ENCODE measurements at places on chromosomes 16 and 17.

GRCh38 chr17:50863221-50863843 lies 2.8 kb downstream of the TOB1 start:
- peak; percentile 2 for DNase-seq

DNA sequence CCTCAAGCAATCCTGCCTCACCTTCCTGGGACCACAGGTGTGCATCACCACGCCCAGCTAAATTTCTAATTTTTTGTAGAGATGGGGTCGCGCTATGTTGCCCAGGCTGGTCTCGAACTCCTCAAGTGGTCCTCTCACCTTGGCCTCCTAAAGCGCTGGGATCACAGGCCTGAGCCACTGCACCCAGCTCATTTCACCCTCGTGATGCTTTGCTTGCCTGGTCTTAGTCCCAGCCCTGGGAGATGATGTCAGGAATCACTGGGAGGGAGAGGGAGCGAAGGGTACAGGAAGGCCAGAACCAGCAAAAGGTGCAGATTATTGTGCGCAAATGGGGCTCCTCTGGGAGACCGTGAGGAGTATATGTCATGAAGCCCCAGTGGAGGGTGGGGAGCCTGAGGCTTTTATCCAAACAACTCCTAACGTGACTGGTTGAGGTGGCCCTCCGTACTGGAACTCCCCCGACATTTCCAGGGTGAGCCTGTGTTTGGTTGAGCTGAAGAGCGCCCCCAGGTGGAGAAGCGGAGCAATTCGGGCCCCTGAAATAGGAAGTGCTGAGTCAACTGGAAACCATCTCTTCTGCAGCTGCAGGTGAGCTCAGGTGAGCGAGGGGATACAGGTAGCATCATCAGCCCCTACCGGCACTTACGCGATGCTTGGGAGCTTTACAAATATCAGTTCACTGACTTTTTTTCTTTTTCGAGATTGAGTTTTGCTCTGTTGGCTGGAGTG lies 41.2 kb upstream of the HAPSTR1 start:
- DNase-seq: no peak

DNA sequence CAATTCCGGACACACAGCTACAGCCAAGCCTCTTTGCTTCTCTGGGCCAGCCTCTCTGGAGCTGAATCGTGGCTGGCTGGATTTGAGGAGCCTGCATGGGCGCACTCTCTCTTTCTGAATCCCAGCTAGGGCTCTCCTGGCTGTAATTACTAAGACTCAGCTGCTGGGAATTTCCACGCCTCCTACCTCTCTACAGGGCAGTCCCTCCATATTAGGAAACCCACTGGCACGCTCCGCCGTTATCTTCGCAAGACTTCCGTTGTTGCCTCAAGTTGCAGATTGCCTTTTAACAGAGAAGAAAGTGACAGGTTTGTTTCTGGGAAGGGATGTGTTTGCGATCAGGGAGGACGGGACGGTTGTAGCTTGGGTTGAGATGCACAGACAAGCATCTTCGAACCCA lies 188.4 kb upstream of the NLRP1 start:
- no peak for DNase-seq

- no peak for DNase-seq
These were observed 81.0 kb downstream of the ATF7IP2 start for GRCh38 chr16:10466861-10467260.

DNA sequence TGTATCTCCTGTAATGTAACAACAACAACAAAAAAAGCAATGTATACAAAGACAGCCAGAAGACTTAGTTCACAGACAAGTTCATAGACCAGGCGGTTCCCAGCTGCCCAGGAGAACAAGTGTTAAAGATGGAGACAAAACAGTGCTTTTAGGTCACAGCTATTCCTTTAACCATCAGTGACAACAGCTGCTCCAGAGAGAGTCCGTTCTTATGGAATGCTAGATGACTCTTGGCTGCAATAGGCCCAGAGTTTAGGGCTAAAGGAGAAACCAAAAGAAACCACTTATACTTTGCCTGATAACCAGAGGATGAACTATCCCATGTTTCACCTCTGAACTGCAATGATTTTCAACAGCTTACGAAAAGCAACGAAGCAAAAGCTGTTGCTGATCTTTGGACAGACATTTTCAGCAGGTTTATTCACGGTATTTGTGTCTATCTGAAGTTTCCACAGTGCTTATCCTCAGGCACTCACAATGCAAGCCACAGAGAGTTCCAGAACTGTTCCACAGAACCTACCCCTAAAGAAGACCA lies 6.0 kb downstream of the ZCCHC14 start:
- no peak for DNase-seq
